ENCODE measurements at places on chromosomes 2 and 18.

DNA sequence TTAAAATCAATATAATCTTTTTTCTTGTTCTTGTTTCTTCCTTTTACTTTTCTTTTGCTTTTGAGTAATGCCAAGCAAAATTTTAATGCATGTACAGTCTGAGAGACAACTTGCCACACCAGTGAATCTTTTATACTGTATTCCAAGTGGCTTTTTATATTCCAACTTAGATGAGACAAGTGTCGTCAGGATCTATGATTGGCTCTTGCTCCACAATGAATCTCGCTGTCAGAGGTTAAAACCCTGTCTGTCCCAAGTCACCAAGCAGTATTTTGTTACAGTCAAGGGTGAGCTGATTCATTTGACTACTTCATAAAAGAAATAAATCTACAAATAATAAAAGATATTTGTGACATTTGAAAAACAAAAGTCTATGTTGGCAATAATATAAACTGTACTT is at the start of gene MSTN:
Gene MSTN, minus strand, starts transcription at position 129 of the 400 bp plus-strand sequence. CDS start 133 bp downstream, outside the sequence.
- H3K36me3 ChIP-seq = no peaks in the 10 kb centered on the region
- H3K27ac ChIP-seq = no peak within 1 kb of the TSS
- no peak within 1 kb of the TSS for H3K4me3 ChIP-seq
- no peaks in the 10 kb centered on the region for H3K4me1 ChIP-seq

GRCh38 chr18:77870199-77870598 is 620.6 kb downstream of the GALR1 start:
- H3K4me3 ChIP-seq = no peak overlapping the region
- DNase-seq = no peak
- H3K27me3 ChIP-seq = no peaks in the 10 kb centered on the region
- H3K27ac ChIP-seq = no peak overlapping the region
- H3K4me1 ChIP-seq = no peaks in the 10 kb centered on the region

- no peak overlapping the region for H3K27ac ChIP-seq
- H3K36me3 ChIP-seq = no peaks in the 10 kb centered on the region
- no peak overlapping the region for H3K4me3 ChIP-seq
- no peaks in the 10 kb centered on the region for H3K4me1 ChIP-seq
- DNase-seq = no peak
Observed at GRCh38 chr2:207437524-207438143, 92.1 kb upstream of the CREB1 start.

GRCh38 chr2:36680012-36680411 is 16.5 kb upstream of the VIT start:
- no peak for DNase-seq
- peaks cover 2% of the 10 kb centered on the region for H3K4me1 ChIP-seq
- H3K4me3 ChIP-seq = no peak overlapping the region
- H3K27me3 ChIP-seq = no peaks in the 10 kb centered on the region
- H3K36me3 ChIP-seq = no peaks in the 10 kb centered on the region

- H3K4me3 ChIP-seq = no peak overlapping the region
- no peak overlapping the region for H3K27ac ChIP-seq
- no peak for DNase-seq
- H3K27me3 ChIP-seq = no peaks in the 10 kb centered on the region
- no peaks in the 10 kb centered on the region for H3K4me1 ChIP-seq
Observed at GRCh38 chr18:70022636-70023035, 75.0 kb upstream of the CD226 start.

- no peak overlapping the region for H3K4me3 ChIP-seq
- no peaks in the 10 kb centered on the region for H3K4me1 ChIP-seq
- H3K27ac ChIP-seq = no peak overlapping the region
- no peak for DNase-seq
Observed at GRCh38 chr2:173288561-173288960, 66.1 kb upstream of the CDCA7 start.

DNA sequence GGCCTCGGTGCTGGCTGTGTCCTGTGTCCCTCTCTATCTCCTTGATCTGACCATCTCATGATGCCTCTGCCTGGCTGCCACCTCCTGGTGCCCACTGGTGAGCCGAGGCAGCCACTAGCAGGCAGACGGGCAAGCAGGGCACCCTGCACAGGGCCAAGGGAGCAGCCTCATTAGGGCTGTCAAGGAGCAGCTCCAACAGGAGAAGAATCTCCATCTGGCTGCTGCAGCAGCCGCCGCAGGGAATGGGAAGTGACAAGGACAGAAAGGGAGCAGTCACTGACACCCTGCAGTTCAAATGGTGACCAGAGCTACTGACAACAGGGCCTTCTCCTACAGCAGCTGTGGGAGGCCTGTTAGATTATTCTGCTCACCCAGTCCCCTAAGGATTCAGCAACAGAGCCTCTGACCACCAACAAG is 32.6 kb downstream of the ALPK2 start:
- no peak overlapping the region for H3K4me3 ChIP-seq
- no peak for DNase-seq
- no peaks in the 10 kb centered on the region for H3K27me3 ChIP-seq
- H3K4me1 ChIP-seq = no peaks in the 10 kb centered on the region
- no peaks in the 10 kb centered on the region for H3K36me3 ChIP-seq
- H3K27ac ChIP-seq = no peak overlapping the region

DNA sequence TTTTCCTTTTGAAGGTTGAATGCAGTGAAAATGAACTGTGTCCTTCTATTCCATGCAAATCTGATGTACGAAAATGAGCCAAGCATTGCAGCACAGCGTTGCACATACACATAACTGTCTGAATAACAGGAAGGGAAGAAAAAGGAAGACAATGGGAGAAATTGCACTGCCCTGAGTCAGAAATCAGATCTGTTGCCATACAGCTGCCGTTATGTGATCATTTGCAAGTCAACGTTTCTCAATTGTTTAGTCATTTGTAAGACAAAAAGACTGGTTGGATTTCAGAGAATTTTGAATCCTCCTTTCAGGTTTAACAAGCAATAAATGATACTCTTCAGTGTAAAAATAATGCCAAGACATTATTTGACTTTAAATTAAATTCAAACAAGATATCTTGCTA is 284.1 kb downstream of the DSEL start:
- no peak overlapping the region for H3K4me3 ChIP-seq
- H3K27me3 ChIP-seq = no peaks in the 10 kb centered on the region
- H3K4me1 ChIP-seq = no peaks in the 10 kb centered on the region
- H3K36me3 ChIP-seq = no peaks in the 10 kb centered on the region

DNA sequence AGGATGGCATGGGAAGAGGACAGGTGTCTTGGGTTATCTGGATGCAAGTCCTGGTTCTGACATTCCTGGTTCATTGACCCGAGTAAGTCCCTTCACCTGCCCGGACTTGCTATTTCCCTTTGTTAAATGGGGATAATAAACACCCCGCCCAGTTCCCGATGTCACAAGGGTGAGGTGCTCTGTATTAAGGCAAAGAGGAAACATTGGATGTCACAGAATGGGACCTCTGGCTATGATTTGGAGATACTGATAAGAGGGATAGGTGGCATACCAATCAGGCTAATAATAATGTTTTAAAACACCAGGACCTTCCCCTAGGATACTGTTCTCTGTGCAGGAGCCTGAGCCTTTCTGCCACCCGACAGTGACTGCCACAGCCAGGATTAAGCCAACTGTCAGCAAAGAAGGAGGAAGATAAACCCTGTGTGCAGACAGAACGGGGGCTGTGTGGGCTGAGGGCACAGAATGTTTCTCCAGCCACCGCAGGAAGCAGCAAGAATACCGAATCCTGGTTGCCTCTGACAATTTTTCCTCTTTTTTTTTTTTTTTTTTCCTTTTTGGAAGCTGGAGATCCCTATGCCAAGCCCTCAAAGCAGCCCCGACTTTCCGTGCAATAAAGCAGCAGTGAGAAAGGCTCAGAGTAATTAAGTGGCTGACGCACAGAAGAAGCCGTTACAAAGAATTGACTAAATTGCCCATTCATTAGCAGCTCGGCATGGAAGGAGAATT is 336.6 kb downstream of the SMAD2 start:
- DNase-seq = no peak
- H3K27ac ChIP-seq = no peak overlapping the region
- H3K4me1 ChIP-seq = peaks cover 2% of the 10 kb centered on the region
- no peaks in the 10 kb centered on the region for H3K36me3 ChIP-seq
- no peaks in the 10 kb centered on the region for H3K27me3 ChIP-seq

DNA sequence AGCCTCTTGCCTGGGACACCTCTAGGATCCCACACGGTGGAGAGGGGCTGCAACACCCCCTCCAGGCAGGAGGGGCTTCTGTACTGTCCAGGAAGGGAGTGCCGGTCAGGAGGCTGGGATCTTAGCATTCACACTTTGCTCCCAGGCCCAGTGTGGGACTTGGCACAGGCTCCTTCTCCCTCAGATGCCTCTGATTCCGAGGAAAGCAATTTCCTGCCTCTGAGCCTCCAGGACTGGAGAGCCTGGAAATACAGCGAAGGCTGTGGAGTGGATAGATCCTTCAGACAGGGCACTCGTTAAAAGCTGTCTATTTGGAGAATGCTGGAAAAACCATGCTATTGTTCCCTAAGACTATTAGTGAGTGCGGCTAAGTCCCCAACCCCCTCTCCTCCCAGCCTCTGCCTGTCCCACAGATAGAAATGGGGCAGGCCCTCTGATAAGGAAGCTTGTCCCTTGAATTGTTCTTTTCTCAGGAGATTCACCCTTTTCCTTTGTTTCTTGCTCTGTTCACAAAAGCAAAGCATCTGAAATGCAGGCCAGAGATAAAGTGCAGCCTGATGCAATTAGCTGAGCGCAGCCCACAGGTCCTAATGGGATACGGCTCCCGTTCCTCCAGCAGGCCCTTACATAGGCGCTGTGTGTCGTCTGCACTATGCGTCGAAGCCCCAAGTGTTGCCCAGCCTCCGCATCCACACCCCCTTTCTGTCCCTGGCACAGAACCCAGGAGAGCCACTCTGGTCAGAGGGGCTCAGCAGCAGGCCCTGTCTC is 252.2 kb downstream of the KLHL29 start:
- H3K4me3 ChIP-seq = no peak overlapping the region
- H3K27me3 ChIP-seq = no peaks in the 10 kb centered on the region
- H3K4me1 ChIP-seq = peaks cover 2% of the 10 kb centered on the region
- H3K27ac ChIP-seq = peak overlapping the region; percentile 66

- no peak overlapping the region for H3K4me3 ChIP-seq
- no peaks in the 10 kb centered on the region for H3K27me3 ChIP-seq
Observed at GRCh38 chr18:75049455-75049789, 159.5 kb downstream of the PTGR3 start.

GRCh38 chr2:2180446-2180845 is 150.6 kb downstream of the MYT1L start:
- H3K27ac ChIP-seq = no peak overlapping the region
- no peak for DNase-seq
- H3K4me1 ChIP-seq = no peaks in the 10 kb centered on the region
- no peaks in the 10 kb centered on the region for H3K36me3 ChIP-seq
- no peak overlapping the region for H3K4me3 ChIP-seq

DNA sequence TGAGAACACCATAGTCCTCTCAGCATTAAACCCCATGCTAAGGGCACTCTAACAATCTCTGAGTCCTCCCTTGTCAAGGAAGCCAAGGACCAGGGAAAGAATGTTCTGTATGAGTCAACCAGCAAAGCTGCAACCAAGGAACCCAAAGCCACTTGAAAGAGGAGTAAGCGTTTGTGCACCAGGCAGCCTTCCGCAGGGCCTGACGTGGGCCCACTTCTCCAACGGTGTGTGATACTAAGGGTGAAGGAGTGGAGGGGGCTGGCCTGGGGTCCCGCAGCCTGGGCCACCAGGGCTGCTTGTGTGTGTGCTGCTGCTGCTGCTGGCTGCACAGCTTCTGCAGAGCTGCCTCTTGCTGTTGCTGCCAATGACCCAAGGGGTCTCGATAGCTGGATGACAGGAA is 30.1 kb upstream of the GALNT14 start:
- DNase-seq = no peak
- no peaks in the 10 kb centered on the region for H3K36me3 ChIP-seq
- H3K4me3 ChIP-seq = no peak overlapping the region
- no peaks in the 10 kb centered on the region for H3K27me3 ChIP-seq

GRCh38 chr2:219126555-219126954 is 34.1 kb downstream of the NHEJ1 start:
- H3K4me3 ChIP-seq = no peak overlapping the region
- H3K27me3 ChIP-seq = no peaks in the 10 kb centered on the region
- H3K4me1 ChIP-seq = no peaks in the 10 kb centered on the region
- no peak for DNase-seq
- H3K36me3 ChIP-seq = no peaks in the 10 kb centered on the region

DNA sequence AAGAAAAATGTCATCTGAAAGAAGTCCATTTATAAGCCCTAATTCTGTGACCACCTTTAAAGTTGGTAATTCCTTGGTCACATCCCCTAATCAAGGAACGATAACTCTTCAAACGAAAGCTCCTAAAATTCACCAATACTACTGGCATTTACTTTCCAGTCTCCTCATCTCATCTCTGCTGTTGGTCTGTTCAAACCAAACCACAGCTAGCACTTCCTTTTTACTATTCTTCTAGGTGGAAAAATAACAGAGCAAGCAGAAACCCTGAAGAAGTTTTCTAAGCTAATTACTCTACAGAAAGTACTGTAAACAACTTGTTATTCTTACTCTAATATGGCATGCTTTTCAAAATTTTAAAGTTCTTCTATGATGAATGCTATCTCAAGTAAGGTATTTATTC is 21.6 kb downstream of the TIA1 start:
- H3K4me1 ChIP-seq = no peaks in the 10 kb centered on the region
- H3K27me3 ChIP-seq = no peaks in the 10 kb centered on the region
- no peak for DNase-seq
- no peak overlapping the region for H3K27ac ChIP-seq

- DNase-seq = no peak
- H3K4me1 ChIP-seq = no peaks in the 10 kb centered on the region
- no peaks in the 10 kb centered on the region for H3K36me3 ChIP-seq
- H3K4me3 ChIP-seq = no peak overlapping the region
Observed at GRCh38 chr2:68027959-68028358, 34.8 kb downstream of the C1D start.

DNA sequence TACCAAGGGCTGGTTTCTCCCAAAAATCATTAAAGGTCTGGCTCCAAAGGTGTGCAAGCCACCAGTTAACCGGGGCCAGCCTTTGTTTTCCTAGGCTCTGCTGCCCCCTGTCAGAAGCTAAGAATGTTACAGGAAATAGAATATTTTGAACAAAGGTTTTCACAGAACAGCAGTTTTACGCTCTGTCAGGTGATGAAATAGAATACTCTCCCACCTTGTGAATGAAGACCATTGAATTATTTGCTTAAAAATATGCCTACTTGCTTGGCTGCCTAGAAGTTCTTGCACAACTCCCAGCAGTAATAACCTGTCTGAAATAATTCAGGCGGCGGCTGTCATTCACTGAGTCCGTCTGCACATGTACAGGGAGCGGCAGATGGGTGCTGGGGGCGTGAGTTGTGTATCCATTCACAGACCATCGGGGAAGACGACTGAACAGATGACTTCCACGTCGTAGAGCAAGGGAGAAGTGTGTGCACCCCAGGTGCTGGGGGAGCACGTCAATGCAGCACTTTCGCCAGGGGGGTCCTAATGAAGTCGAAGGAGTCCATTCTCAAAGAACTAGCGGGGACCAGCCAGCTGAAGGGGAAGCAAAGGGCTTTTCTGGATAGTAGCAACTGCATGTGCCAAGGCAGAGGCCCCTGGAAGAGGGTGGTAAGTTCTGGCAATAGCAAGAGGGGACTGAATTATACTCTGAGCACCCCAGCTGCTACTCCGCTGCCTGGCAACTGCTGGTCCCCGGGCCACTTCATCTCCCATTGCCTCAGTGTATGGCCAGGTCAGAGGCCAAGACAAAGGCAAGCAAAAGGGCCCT is 56.1 kb downstream of the SF3B1 start:
- H3K36me3 ChIP-seq = no peaks in the 10 kb centered on the region
- no peaks in the 10 kb centered on the region for H3K4me1 ChIP-seq

GRCh38 chr2:19378939-19379338 is 20.5 kb upstream of the OSR1 start:
- no peaks in the 10 kb centered on the region for H3K27me3 ChIP-seq
- H3K4me3 ChIP-seq = no peak overlapping the region
- no peak for DNase-seq
